Endothelial cell (in vitro differentiated cells): ENCODE measurements at places on chromosomes 2 and 18.
A peak's percentile ranks its signal among the peaks of the same experiment; 100 is the strongest.

DNA sequence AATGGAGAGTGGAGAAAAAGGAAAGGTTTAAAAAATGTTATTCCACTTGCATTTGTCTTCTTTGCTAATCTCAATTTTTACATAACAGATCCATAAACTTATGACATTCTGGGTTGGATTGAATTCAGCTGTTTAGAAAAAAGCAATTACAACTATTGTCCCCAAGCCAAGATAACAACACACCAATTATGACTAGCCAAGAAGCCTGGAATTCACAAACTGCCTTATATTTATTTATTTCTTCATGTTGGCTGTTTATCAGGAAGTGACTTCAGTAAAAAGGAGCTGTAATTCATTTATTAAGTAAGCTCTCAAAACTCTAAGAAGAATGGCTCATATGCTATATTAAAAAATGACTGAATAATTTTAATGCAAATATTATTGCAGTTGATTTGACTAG, 137.4 kb downstream of the CALCRL start:
- no peak for DNase-seq

DNA sequence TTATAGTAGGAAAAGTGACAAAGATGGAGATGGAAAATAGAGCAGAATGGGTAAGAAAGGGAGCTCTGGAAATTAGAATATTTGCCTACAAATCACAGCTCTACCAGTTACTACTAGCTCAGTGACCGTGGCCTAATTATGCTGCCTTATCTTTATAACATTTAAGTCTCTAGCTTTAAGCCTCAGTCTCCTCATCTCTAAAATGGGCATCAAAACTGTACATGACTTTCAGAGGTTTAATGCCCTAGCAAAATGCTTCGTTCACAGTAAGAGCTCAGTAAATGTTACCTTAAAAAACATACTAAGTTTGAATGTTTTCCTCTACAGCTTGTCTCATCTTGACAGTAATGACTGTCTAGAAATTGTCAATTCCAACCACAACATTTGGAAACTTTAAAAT, 8.3 kb upstream of the PTPRM start:
- no peak for DNase-seq

DNA sequence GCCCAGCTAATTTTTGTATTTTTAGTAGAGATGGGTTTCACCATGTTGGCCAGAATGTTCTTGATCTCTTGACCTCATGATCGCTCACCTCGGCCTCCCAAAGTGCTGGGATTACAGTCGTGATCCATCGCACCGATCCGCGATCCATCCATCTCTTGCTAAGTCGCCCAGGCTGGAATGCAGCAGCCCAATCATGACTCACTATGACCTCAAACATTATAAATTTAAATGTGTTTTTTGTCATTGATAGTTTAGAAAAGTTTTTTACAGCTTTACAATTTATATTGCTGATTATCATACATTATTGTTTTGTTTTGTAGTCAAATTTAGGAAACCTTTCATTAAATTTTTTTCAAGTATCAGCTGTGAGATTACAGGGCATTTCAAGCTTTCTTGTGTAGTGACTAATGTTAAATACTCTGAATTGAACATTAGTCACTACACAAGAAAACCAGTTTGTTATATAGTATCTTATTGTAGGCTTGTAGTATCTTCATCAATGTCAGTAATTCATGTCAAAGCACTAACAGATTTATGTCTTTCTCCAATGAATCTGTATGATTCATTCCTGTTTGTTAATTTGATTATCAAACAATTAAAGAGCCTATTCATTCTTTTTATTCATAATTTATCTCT, 37.5 kb downstream of the NR4A2 start:
- no peak for DNase-seq

DNA sequence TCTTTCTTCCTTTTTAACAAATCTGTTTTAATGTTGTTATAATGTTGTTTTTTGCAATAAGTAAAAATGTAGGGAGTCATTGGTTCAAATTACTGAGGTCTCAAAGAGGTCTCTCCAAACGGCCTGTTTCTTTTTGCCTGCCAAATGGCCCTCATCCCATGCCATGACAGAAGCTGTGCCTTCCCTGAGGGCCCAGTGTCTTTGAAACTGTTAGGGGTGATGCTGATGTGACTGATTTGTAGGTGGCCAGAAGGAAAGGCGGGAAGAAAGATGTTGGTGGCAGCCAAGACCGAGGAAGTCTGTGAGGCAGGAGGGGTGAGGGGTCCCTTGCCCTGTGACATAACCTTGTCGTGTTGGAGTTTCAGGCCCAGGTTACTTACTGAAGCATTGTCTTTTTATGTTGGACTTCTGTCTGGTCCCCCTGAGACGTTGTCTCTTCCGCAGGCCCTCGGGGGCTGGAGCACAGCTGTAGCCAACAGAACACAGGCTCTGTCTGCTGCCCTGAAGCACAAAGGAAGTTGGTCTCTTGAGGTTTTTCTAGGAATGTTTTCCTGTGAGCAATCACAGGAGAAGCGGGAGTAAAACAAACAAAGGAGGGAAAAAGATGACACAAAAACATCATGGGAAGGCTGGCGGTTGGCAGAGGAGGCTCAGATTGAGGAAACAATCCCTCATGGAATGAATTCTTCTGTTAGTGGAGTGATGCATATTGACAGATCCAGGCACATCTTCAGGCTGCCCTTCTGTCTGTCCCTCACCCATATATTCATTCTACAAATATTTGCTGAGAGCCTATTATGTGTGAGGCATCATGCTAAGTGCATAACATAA, 4.9 kb upstream of the ST3GAL5 start:
- no peak for DNase-seq

- DNase-seq, result no peak
These were observed 58.1 kb downstream of the CLASP1 start for GRCh38 chr2:121591199-121591598.

- no peak for DNase-seq
These were observed 297.6 kb downstream of the TMX3 start for GRCh38 chr18:68417166-68417799.

- no peak for DNase-seq
These were observed 121.6 kb upstream of the CDC42EP3 start for GRCh38 chr2:37793004-37793403.

- DNase-seq, result no peak
These were observed 30.6 kb downstream of the ITSN2 start for GRCh38 chr2:24329700-24330099.

- no peak for DNase-seq
These were observed 81.3 kb downstream of the TGFA start for GRCh38 chr2:70472221-70472890.

- no peak for DNase-seq
These were observed 74.7 kb downstream of the SMAD7 start for GRCh38 chr18:48875942-48876511.

GRCh38 chr2:17934721-17935120, 56.3 kb downstream of the KCNS3 start:
- peak; percentile 7 for DNase-seq

DNA sequence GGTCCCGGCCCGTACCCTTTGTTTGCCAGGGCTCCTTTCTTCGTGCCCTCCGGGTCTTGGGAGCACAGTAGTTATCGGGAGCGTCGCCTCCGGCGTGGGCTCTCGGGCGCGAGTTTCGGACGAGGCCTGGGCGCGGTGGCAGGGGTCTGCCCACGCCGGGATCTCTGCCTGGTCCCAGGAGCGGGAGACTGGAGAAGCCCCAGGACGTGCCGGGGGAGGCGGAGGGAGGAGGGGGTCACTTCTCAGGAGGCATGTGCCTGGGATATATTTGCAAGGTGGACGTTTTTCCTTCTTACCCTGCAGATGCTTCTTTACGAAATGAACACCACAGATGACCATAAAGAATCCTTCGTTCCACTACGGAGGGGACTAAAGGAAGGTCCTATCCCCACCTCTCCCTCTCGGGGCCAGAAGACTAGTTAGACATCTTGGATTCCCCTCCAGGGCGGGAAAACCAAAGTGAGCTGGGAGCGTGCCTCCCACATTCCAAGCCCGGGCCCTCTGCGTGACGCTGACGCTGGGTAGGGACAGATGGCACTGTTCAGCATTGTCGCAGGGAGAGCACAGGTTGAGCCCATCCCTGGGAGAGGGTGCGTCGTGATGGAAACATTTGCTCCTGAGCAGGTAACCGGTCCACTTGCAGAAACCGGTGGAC, 483 bp upstream of the FHL2 start:
- no peak for DNase-seq

DNA sequence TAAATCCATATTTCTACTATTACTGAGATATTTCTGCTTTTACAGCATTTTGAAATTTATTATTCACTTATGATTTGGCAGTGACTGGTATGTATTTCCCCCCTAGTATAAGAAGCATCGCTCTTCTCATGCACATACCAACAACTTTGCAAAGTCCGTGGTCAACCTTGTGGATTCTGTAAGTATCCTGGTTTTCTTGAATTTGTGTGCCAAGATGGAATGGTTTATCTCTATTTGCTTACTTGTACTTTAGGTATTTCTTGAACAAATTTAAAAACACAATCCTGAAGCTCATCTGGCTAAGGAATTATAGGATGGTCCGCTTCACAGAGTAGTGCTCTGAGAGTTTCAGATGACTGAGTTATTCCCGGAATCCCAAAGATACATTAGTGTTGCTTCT, 85.0 kb upstream of the FAM237A start:
- DNase-seq, result no peak

- no peak for DNase-seq
These were observed 7.8 kb downstream of the MERTK start for GRCh38 chr2:111905990-111906735.

- DNase-seq, result no peak
These were observed 47.9 kb upstream of the MAT2A start for GRCh38 chr2:85490861-85491755.

- no peak for DNase-seq
These were observed 37.6 kb downstream of the CENPO start for GRCh38 chr2:24830786-24831185.

GRCh38 chr2:25297738-25298137, 44.0 kb downstream of the DNMT3A start:
- DNase-seq, result no peak

DNA sequence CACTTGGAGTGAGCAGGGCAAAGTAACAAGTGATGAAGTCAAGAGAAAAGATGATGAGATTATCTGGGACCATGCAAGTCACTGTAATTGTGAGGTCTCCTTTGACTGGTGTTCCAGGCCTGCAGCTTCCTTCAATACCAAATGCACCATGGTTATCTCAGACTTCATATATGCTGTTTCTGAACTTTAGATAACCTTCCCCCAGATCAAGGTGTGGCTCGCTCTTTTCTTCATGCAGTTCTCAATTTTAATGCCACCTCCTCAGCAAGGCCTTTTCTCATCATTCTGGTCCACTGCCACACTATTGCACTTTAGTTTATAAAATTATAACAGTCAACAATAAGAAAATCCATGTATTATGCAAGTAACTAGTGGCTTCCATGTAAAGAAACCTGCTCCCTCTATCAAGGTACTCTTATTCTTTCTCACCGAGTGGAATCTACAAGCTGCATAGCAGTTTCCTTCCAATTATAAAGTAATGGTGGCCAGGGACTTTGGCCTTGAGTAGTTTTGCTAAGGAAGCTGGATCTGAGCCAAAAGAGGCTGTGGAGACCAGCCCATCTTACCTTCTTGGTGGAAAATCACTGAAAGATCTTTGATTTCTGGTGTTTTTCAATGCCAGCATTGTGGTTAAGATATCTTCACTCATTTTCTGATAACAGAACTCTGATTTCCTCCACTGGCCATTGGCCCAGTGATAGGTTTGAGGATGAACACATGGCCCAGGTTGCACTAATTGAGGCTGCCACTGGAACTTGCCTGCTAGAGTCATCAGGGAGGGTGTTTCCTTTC, 113.6 kb downstream of the KCNE4 start:
- no peak for DNase-seq

DNA sequence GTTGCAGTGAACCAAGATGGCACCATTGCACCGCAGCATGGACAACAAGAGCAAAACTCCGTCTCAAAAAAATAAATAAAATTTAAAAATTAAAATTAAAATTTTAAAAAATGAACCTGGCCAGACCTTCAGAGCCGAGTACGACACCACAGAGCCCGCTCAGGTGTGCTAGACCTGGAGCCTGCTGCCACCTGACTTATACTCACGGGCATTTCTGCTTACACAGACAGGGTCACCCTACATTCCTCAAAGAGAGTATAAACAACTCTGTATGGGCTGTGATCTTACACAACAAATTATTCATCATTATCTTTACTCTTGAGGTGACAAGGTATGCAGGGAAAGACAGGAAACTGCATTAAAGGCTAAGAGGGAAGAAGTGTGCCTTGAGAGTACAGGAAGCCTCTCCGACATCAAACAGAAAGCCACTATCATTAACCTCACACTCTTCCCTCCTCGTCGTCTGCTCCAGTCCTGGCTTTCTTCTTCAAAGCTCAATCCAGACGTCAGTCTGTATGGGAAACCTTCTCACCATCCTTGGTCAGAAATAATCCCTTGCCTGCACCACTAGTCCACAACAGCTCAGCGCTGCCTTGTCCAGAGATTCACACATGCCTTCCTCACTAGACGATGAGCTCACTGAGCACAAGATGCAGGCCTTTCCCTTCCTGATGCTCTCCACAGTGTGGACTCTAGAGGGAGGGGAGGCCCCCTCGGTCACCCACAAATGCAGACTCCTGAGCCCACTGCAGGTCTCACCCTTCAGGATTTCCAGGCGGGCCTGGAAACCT, 56.2 kb downstream of the UXS1 start:
- DNase-seq, result no peak

DNA sequence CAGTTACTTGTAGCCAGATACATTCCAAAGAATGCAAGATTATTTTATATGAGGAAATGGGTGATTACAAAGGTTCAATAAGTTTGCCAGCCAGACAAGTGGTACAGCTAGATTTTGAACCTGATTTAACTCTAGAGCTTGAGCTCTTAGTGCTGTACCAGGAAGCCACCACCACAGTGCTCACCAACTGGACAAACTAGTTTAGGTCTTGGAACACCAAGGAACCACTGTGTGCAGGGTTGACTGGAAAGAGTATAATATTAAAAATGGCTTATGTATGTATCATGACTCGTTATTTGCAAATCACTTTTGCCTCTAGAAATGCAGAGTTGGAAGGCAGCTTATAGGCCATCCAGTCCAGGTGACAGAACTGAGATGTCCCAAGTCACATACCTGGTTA, 177.2 kb downstream of the TXNL1 start:
- DNase-seq, result no peak

- no peak for DNase-seq
These were observed 21.1 kb downstream of the PTPN2 start for GRCh38 chr18:12862874-12863482.

- no peak for DNase-seq
These were observed 240.6 kb upstream of the RAB12 start for GRCh38 chr18:8368512-8369217.

- no peak for DNase-seq
These were observed 68.0 kb downstream of the SERPINB8 start for GRCh38 chr18:64037812-64038414.

DNA sequence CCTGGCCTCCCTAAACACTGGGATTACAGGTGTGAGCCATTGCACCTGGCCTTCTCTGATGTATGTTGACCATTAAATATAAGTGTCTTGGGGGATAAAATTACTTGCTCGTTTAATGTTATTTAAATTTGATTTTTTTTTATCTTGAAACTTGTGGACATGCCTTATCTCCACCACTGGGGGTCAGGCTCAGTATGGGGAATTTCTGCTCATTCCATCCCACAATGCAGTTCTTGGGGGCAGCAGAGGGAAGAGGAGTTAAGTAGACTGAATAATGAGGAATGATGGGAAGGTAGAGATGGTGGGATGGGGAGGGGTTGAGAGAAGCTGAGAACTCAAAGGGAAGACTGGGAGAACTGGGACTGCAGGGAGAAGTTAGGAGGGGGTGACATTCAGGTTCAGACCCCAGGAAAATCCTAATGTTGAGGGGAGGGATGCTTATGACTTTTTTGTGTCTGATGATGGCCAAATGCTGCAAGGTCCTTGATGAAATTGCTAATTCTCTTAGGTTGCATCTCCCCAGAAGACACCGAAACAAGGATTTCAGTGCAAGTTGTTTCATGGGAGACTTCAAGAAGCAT, 174.2 kb downstream of the MIB1 start:
- peak; percentile 48 for DNase-seq

- DNase-seq, result no peak
These were observed 319.8 kb downstream of the RND3 start for GRCh38 chr2:150167711-150168110.
